ENCODE measurements at places on chromosomes 3 and 15.

DNA sequence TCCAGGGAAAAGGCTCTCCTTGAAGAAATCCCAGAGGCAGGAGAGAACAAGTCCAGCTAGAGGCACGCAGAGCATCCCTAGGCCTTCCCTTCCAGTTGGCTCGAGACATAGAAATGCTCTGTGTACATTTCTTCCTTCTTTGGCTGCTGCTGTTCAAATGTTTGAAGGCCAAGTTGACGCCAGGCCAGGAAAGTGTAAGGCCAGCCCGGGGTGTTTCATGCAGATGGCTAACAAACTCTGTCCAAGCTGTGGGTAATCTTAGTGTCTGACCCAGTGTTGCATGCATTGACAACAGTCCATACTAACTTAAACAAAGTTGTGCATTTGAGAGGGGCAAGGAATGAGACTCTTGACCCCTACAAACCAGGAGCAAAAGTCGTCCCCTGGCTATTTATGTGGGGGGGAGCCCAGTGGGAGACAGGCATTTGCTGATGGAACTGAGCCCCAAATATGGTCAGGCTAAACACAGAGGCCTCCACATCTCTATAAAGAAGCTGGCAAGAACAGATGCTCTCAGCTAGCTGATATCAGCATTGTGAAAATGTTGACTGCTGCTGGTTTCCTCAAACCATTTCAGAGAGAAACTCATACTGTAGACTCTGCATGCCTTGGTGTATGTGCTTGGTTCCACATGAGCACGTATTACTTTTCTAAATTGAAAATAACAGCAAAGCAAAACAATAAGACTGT lies 139.5 kb downstream of the ADAMTS9 start:
- DNase-seq, result peak; percentile 50

DNA sequence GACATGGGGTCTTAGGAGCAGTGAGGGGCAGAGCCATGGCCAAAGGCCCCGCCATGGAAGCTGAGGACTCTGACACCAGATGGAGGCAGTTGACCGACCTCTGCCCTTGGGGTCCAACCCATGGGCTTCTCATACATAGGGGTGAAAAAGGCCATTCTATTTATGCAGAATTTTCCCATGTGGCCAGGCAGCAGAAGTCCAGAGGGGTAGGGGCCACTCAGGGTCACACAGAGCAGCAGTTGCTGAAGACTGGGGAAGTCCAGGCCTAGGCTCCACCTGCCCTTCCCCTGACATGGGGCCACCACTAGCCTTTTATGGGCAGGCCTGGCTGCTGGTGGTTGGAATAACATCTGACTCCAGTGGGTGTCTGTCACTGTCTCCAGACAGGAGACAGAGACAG lies 6.4 kb downstream of the PRSS50 start:
- no peak for DNase-seq

DNA sequence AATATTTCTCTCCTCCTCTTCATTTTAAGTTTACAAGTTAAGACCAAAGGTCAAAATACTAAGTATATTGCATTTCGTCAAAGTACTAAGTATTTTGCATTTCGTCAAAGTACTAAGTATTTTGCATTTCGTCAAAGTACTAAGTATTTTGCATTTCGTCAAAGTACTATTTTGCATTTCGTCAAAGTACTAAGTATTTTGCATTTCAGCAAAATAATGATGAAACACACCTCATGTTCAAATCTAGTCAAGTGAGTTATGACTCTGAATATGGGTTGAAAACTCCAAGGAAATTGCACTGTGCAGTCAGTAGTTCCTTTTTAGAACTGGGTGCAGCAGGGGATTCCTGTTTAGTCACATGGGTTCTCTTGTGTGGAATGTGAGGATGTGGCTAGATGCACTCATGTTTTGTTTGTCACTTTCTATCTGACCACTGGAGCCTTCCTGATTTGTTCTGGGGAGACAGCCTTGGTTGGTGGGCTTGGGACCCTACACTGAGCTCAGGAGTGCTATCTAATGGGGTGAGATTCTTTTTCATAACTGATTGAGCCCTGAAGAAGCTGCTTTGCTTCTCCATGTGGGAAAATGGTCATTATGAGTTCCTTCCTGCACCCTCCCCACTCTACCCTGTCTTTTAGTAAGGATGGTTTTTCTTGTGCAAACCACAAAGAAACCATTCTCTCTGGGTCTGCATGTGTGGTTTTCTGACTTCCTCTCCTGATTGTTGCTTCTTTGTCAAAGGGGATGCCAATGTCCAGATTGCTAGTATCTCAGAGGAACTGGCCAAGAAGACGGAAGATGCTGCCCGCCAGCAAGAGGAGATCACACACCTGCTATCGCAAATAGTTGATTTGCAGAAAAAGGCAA lies 73.4 kb downstream of the CCK start:
- no peak for DNase-seq

DNA sequence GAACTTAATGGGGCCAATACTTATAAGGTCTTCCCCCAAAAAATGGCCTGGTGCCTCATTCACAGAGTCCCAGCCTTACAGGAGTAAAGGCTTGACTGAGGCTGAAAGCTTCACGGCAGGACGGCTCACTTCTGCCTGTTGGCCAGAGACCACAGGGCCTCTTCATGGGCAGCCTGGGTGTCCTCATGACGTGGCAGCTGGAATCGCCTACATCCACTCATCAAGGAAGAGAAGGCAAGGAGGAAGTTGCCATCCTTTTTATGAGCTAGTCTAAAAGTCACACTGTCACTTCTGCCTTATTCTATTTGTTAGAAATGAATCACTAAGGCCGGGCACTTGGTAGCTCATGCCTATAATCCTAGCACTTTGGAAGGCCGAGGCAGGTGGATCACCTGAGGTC lies 89.3 kb upstream of the DGKG start:
- DNase-seq, result no peak

GRCh38 chr3:48232232-48232631 lies 8.7 kb upstream of the ZNF589 start:
- no peak for DNase-seq

GRCh38 chr3:63966871-63967270 lies 54.7 kb upstream of the SCAANT1 start:
- peak; percentile 39 for DNase-seq

- no peak for DNase-seq
Measured at GRCh38 chr3:50649451-50649931, 25.2 kb upstream of the DOCK3 start.

GRCh38 chr3:195071011-195071728 lies 199.8 kb downstream of the XXYLT1 start:
- no peak for DNase-seq

DNA sequence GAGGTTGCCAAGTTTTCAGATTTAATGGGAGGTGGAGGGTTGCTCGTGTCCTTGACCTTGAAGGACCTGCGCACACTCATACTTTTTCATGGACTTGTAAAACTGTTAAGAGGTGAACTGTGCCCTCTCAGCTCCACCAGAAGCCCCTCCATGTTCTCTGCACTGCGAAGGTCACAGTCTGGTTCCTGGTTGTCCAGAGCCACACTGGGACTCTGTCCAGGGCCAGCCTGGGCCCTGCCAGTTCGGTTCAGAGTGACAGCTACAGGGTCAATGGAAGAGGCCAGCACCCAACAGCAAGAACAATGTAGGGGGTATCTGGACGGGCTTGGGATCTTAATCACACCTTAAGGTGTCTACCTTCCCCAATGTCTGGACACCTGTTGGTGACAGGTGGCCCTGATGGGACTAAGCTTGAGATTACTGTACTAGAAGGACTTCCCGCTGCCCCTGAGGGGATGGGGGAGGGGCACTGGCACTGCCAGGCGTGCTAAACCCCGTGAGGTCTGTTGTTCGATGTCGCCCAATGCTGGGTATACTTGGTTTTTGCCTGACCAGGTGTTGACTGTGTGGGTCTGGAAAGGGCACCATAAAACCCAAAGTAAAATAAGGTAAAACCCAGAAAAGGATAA lies 34.7 kb downstream of the GRK7 start:
- no peak for DNase-seq

- DNase-seq, result peak; percentile 59
Measured at GRCh38 chr15:59371458-59372351, 966 bp downstream of the MYO1E start.

- no peak for DNase-seq
Measured at GRCh38 chr15:25852661-25853524, 10.2 kb downstream of the ATP10A start.

- no peak for DNase-seq
Measured at GRCh38 chr15:93057618-93058017, 31.4 kb downstream of the RGMA start.
